NK-92 treated with Interleukin-12 subunit alpha and Interleukin-12 subunit beta, amount 100 ng/mL, for 24 hours (cell line): ENCODE measurements at places on chromosomes 5 and 9.

DNA sequence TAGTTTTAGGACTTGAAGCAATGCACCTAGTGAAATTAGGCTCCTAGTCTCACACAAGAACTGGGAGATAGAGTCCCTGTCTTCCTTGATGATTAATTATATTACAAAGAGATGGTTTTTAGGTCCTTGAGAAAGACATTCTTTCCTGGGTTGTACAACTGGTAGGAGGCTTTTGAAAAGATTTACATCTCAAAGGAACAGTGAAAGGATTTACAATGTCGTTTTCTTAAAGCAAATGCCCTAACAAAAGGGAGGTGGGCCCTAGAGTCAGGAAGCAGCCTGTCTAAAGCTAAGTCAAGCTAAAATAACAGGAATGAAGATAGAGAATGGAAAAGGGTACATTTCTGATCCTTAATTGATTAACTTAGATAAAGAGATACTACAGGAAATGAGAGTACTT, 102.2 kb upstream of the IL7R start:
- no peak for DNase-seq

GRCh38 chr9:97647996-97648395, 14.4 kb downstream of the NCBP1 start:
- DNase-seq = no peak

DNA sequence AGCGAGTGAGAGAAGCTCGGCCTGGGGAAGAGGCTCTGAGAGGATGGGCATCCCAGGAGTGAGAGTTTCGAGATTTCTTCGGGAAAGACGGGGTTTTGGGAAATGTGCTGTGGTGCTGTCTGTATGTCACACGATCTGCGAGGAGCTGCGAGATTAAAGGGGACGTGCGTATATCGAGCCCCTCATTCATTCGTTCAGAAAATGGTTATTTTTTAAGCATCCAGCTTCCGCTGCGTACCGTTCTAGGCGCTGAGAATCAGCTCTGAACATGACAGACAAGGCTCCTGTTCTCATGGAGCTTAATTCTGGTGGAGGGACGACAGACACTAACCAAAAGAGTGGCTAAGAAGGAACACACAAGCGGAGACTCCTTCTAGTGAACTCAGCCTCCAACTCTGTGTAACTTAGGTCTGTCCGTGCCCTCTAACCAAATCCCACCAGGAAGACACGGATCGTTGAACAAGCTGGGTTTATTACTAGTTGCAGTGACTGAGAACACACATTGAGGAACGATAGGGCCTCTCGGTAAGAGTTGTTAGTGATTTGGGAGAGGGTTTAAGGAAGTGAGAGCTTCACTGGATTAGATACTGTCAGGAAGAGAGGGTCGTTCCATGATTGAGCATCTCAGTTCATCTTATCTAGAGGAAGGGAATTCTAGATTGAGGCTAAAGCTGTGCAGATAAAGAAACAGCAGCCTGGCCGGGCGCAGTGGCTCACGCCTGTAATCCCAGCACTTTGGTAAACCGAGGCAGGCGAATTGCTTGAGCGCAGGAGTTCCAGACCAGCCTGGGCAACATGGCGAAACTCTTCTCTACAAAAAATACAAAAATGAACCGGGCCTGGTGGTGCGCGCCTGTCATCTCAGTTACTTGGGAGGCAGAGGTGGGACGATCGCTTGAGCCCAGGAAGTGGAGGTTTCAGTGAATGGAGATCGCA, 1.0 kb upstream of the FBXW11 start:
- no peak for DNase-seq

DNA sequence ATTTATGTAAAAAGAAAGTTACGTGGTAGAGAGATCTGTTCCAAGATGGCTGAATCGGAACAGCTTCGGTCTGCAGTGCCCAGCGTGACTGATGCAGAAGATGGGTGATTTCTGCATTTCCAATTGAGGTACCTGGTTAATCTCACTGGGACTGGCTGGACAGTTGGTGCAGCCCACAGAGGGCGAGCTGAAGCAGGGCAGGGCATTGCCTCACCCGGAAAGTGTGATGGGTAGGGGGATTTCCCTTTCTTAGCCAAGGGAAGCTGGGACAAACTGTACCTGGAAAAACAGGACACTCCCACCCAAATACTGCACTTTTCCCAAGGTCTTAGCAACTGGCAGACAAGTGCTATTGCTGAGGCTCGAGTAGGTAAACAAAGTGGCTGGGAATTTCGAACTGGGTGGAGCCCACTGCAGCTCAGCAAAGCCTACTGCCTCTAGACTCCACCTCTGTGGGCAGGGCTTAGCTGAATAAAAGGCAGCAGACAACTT, 13.1 kb upstream of the HSD17B4 start:
- no peak for DNase-seq

GRCh38 chr9:20997503-20998076, 33.9 kb downstream of the HACD4 start:
- DNase-seq = no peak

DNA sequence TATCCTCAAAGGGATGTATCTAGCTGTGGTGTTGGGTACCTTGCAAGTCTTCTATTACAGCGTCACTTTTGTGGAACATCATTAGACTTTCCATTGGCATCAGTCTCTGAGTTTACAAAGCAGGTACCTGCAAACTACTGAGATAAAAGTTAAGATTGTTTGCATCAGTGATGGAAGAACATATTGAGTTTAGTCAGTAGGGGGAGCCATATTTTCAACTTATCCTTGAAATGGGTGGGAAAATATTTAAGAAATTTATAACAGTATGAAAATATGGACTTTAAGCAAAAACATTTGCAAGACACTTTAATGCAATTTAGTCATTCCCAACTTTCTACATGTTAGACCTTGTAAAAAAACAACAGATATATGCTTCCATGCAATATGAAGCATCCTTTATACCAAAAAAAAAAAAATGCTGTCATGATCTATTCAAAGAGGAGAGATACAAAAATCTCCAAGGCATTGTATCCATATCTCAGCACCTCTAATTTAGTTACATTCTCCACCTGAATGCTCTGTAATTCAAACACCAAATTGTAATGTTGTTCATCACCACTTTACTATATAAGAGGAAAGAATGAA, 98.6 kb upstream of the ADAMTS19 start:
- no peak for DNase-seq

- no peak for DNase-seq
Observed at GRCh38 chr5:87912419-87912818, 356.2 kb downstream of the TMEM161B start.

GRCh38 chr5:81216152-81216551, 17.0 kb upstream of the CKMT2 start:
- DNase-seq = no peak

DNA sequence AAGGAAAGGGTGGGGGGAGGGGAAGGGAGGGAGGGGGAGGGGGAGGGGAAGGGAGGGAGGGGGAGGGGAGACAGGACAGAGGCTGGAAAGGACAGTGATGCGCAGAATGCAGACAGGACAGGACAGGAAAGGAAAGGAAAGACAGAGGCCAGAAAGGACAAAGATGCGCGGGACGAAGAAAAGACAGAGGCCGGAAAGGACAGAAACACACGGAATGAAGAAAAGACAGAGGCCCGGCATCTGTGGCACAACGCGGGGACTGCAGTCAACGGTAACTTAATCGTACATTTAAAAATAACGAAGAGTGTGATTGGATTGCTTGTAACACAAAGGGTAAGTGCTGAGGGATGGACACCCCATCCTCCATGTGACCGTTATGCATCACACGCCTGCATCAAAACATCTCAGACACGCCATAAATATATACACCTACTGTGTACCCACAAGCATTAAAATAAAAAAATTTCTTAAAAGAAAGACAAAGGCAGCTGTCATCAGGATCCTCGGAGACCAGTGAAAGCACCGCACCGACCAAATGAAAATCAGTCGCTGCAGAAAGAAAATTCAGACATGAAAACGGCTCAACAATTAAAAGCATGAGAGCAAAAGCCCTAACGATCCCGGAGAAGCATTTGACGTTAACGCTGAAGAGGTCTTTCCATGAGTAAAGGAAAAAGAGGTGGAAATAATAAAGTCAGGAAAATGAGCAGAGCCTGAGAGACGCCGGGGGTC, 52.9 kb upstream of the EXOC3 start:
- no peak for DNase-seq

DNA sequence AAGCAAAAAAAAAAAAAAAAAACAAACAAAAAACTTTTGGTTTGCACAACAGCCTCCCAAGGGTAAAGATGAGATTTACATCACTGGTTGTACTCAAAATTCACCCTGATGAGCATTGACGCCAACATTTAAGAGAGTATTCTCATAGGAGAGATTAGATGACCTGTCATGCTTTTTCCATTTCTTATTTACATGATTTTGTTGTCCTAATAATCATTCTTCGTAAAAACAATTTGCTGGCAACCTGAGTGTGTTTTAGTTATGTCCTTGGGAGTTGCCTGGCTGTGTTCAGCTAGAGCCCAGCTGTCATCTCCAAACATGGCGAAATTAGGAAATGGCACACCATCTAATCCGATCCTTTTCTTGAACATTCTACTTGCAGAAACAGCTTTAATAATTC, 186.4 kb upstream of the MRPS30 start:
- DNase-seq = no peak

- DNase-seq = no peak
Observed at GRCh38 chr5:148394587-148395019, 10.8 kb downstream of the FBXO38 start.

GRCh38 chr5:6750951-6751685, 37.9 kb downstream of the TENT4A start:
- DNase-seq = no peak

DNA sequence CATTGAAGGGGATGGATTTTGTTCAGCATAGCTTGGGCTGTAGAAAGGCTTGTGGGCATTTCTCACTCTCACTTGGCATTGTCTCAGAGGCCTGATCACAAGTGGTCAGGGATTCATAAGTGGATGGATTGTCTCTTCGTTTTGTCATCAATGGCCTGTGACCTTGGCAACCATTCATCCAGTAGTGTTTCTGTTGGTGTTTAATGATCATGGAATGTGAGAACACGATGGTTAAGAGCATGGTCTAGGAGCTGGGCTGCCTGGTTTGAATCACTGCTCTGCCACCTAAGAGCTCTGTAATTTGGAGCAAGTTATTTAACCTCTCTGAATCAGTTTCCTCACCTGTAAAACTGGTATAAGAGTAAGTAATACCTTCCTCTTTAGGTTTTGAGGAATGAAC, 430.1 kb upstream of the MEF2C start:
- no peak for DNase-seq
